Fibroblast of skin of left biceps (primary cell): ENCODE measurements at places on chromosomes 4 and X.

DNA sequence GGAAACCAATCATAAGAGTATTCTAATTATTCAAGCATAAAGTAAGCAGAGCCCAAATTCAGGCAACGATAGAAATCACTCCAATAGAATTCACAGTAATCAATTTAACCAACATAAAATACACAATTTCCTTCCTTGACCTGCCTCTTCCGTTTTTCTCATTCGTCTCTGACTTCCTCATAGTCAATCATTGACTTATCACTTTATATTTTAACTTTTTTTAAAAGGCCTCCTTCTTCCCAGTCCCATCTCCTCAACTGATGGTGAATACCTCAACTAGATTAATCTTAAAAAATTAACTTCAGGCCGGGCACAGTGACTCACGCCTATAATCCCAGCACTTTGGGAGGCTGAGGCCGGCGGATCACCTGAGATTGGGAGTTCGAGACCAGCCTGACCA is 13.3 kb downstream of the CNOT6L start:
- DNase-seq, result no peak

DNA sequence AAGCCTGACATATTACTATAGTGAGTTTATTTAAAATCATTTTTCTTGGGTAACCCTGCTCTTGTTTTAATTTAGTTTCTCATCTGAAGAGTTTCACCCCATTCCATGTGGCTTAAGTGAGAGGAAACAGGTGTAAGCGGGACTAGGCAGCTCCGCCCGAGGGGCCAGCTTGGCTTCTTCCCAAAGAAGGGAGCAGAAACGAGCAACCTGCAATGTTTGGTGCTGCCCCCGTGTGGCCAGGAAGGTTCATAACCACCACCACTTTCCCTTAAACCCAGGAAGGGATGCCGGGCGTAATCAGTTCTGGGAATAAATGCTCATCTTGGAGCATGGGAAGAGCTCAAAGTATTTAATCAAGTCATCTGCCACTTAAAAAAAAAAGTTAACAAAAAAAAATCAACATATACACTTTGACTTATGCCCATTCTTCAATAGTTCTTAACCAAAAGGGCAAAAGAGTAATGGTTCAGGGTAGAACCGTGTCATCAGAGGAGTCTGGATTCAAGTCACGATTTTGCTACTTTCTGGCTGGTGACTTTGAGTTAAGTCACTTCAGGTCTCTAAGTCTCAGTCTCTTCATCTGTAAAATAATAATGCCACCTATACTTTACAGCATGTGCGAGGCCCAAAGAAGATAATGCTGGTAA is 147.9 kb downstream of the NSUN7 start:
- DNase-seq, result peak; percentile 19

DNA sequence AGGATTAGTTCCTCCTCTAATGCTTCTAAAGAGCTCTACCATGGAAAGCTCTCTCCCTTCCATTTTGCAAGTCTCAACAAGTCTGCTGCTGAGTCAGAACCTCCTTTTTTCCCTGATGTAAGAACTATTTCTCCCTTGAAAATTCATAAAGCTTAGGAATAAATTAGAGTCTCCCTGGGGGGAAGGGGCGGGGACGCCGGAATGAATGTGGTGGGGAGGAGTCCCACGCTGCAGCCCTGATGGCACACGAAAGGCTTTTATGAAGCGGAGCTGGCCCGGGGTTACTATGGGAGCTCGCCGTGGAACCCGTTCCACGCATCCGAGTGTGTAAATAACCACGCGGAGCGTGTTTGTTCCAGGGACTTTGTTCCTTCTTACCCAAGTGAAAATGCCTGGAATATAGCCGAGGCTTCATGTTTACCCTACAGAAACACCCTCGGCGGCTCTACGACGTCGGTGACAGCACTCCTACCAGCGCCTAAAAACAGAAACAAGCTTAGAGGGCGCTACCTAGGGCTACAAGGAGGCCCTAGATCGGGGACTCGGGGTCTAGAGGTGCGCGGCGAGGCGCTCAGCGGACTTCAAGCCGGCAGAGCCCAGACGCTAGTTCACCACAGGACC is 923 bp upstream of the CPEB2 start:
- peak; percentile 79 for DNase-seq

- no peak for DNase-seq
Observed at GRCh38 chrX:68994135-68994890, 165.5 kb downstream of the EFNB1 start.

GRCh38 chrX:94454606-94455005 is 780.6 kb downstream of the FAM133A start:
- no peak for DNase-seq

DNA sequence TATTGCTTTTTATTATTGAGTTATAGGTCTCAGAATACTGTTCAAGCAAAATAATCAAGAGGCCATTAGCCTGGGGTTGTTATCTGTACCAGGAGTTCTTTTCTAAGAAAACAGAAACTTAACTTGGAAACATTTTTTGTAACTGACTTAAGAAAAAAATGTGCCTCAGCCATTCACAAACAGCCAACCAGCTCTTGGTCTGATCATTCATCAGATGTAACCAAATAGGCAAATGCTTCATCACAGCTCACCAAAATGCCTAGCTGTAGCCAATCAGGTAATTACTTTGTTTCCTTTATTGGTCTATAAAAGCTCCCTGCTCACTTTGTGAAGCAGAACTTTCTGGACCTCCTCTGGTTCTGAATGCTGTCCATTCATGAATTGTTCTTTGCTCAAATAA is 387.7 kb downstream of the FAT4 start:
- DNase-seq, result no peak

GRCh38 chr4:160026721-160027120 is 923.8 kb downstream of the RAPGEF2 start:
- DNase-seq, result no peak

DNA sequence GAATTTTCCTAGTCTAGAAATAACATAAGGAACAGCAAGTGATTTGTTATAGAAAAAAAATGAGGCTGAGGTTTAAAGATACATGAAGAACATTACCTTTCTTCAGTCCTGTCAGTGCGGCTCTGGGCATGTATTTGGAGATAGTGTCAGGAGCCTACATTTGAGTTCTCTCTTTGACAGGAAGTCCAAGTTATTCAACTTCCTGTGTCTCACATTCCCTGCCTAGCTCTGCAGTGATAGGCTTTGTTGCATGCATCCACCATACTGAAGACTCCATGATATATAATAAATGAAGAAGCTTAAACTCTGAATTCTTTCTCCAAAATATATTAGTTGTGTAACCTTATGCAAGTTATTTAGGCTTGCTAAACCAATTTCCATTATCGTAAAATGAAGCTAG is 148.7 kb downstream of the RELL1 start:
- DNase-seq, result no peak

DNA sequence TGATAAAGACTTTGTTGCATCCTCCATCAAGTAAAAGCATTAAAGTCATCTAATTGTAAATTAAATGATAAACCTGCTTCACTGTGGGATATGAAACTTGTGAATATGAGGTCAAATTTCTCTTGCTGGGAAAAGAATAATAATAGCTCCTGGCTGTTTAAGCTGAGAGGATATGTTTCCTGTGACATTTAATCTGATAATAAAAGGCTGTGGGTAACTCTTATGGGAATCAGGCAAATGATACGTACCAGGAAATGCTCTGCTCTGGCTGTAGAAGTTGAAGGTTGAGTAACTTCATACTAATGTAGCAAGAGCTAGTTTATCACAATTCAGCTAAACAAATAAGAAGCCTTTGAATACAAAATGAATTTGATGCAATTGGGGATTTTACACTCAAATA is 574.6 kb downstream of the RAPGEF2 start:
- DNase-seq, result no peak

- DNase-seq, result no peak
Observed at GRCh38 chr4:38082021-38082420, 121.8 kb downstream of the PTTG2 start.

- DNase-seq, result no peak
Observed at GRCh38 chrX:118495958-118496762, 545 bp downstream of the DOCK11 start.

DNA sequence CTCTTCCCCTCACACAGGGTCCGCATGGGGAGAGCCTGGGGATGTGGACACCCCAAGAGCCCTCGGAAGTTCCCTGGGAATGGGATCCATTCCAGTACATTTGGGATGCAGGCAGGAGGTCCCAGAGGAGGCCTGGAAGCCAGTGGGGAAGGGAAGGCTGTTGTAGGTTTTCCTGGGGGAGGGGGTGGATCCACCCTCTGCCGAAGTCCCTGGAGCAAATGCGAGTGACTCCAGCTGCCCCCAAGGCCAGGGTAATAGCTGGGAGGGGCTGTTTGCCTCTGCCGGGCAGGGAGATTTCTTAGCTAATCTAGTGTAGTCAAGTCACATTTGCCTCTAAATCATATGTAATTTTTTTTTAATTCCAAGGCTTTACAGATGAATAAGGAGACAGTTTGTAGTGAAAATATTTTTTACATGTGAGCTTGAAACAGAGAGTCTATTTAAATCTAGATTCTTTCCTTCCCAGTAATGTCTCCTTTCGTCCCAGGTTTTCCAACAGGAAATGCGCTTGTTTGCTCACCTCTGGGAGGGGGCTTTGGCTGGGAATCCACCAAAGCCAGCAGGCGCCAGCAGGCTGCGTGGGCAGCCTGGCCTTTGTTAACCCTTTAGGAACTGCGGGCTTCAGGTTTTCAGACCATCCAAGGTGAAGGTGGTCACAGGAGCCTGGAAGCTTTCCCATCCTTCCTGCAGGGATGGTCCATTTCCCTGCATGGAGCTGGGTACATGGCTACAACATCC is 26.8 kb downstream of the SH3TC1 start:
- DNase-seq, result no peak
